NCI-H82 (cell line): ENCODE measurements at places on chromosomes 3 and 15.
A peak's percentile ranks its signal among the peaks of the same experiment; 100 is the strongest.

DNA sequence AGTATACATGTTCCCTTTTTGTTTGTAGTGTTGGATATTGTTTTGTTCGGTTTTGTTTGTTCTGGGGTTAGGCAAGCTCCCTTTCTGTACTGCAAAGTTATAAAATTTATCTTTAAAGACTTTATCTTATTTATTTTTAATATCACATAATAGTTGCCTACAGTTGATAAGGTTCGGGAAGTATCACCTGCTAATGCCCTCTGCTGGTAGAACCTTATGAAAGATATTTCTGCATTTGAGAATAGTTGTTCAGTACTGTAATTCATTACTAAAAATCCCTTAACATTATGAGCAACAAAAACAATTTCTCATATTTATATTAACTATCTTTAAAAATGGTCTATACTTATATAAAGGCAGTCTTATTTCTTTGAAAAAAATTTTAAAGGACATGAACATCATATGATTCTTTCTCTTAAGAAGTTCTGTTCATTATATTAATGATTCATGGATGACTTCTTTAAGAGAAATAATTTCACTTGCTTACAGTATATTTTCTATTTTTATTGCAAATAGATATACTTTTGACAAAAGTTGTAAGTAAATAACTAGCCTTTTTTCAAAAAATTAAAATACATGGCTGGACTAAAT is 1126.8 kb downstream of the SI start:
- peak; percentile 56 for DNase-seq

GRCh38 chr15:57718309-57718708 is 11.8 kb downstream of the POLR2M start:
- no peak for DNase-seq

- peak; percentile 75 for DNase-seq
Measured at GRCh38 chr3:36868614-36869436, 76.0 kb downstream of the TRANK1 start.

DNA sequence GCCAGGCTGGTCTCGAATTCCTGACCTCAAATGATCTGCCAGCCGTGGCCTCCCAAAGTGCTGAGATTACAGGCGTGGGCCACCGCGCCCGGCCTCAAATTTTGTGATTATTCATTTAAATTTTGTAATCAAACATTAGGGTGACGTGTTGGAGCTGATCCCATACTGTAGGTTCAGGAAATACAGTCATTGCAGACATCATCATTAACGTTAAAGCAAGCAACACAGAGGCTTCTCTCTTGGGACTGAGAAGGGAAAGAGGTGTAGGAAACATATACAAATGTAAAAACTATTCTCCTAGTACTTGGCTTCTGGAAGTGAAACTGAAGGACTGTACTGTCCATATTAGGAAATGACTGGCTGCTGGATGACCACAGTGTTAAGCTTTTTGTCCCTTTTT is 11.1 kb upstream of the ARID3B start:
- no peak for DNase-seq

GRCh38 chr3:46844397-46844796 is 18.8 kb downstream of the MYL3 start:
- no peak for DNase-seq

DNA sequence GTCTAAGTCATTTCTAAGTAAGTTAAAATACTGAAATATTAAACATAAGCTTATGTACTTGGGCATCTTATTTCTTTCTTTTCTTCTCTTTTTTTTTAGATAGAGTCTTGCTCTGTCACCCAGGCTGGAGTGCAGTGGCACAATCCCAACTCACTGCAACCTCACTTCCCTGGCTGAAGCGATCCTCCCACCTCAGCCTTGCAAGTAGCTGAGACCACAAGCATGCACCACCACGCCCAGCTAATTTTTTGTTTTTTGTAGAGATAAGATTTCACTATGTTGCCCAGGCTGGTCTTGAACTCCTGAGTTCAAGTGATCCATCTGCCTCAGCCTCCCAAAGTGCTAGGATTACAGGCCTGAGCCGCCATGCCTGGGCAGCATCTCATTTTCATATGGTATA is 16.0 kb upstream of the ZNF710 start:
- no peak for DNase-seq

DNA sequence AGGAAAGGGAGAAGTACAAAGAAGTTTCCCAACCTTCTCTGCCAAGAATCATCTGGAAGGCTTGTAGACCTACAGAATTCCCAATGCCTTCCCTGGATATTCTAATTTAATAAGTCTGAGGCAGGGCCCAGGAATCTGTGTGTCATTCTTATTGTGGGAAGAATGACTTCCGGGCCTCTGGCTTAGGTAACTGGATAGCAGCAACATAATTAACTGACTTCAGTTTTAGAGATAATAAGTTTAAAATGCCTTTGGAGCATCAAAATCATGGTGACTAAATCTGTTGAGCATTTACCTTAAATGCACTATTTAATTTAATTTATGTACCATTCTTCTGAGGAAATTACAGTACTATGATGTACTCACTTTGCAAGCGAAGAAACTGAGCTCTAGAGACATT is 44.3 kb upstream of the TM4SF1 start:
- no peak for DNase-seq

DNA sequence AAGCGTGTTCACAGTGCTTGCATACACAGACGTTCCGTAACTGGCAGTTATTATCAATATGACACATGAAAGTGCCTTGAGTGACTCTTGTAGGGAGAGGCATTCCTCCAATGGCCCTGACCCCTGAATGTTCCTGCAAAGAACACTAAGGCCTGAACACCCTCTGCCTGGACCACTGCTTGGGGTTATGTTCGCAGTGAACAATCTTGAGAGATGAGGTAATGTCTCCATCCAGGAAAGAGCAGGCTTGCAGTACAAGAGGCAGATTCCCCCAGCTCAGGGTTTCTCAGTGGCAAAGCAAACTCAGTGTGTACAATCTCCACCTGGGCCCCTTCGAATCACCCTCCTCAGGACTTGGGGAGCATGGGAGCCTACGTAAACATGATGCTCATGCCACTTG is 324.6 kb downstream of the MAGI1 start:
- no peak for DNase-seq

- DNase-seq, result no peak
Measured at GRCh38 chr3:183553334-183554026, 2.0 kb downstream of the KLHL6 start.

GRCh38 chr15:30933293-30933692 is 29.6 kb downstream of the FAN1 start:
- DNase-seq, result no peak
